ENCODE measurements at places on chromosomes 1 and 21. TPM values are rescaled to one million over a fixed set of nuclear protein-coding genes. Genes with fewer than 3 reads are reported as not detected.

The TMEM82 gene
- total RNA-seq: not detected

The GRIK1 gene
- not detected for total RNA-seq

The ACTL8 gene
- not detected for total RNA-seq

The PIGP gene
- 17.2 TPM for total RNA-seq

The KRTAP7-1 gene
- not detected for total RNA-seq

The DTL gene
- 59.6 TPM for total RNA-seq

The CYP4A22 gene
- not detected for total RNA-seq

All from activated CD4-positive, alpha-beta memory T cell treated with anti-CD3 and anti-CD28 coated beads, Interleukin-2, amount 10 ng/mL, durations not matched to agents 7 days and 5 days (primary cell).